Peyer's patch (tissue), 4 donors: ENCODE measurements at places on chromosomes 11 and 22. TPM values are rescaled to one million over a fixed set of nuclear protein-coding genes. Genes with fewer than 3 reads are reported as not detected.

Gene NXPE1
- 14.9 TPM for total RNA-seq

Gene NXPE4
- 3.5 TPM for total RNA-seq

- no peak overlapping the region for H3K4me3 ChIP-seq
- DNase-seq: no peak
- no peaks in the 10 kb centered on the region for H3K36me3 ChIP-seq
- H3K27ac ChIP-seq: no peak overlapping the region
Measured at GRCh38 chr22:19875061-19875530, 20.4 kb upstream of the GNB1L start.

DNA sequence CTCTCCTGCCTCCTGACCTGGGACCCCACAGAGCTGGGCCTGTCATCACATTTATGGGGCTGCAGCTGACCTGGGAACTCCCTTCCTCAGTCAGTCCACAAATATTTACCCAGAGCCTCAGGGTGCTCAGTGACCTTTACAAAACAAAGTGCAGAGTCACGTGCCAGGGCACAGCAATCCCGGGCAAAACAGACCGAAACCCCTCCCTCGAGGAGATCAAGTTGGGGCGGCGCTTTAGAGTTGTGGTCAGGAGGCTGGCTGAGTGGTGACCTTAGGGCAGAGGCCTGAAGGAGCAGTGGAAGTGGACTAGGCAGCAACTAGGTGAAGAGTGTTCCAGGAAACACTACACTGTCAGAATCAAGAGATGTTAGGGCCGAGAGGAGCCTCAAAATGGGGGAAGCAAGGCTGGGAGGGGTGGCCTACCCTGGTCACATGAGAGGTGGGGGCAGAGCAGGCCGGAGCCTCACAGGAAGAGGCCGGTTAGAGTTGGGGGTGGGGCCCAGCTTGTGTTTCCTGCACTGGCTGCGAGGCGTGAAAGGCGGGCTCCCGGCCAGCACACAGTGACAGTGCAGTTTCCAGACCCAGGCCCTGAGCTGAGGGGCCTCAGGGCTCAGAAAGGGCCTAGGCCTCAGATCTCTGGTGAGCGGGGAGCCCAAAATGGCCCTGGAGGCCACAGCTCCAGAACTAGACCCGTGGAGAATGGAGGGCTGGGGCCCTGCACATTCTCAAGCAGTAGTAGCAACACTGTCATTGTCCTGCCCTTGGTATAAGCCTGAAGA, 3.7 kb upstream of the NEAT1 start:
- H3K4me3 ChIP-seq: peak overlapping the region; percentile 61
- DNase-seq: peak; percentile 98
- H3K27ac ChIP-seq: peak overlapping the region; percentile 99
- no peaks in the 10 kb centered on the region for H3K27me3 ChIP-seq
- H3K4me1 ChIP-seq: peaks cover 49% of the 10 kb centered on the region

- no peak overlapping the region for H3K27ac ChIP-seq
- H3K4me1 ChIP-seq: no peaks in the 10 kb centered on the region
- H3K27me3 ChIP-seq: no peaks in the 10 kb centered on the region
- no peaks in the 10 kb centered on the region for H3K36me3 ChIP-seq
- no peak overlapping the region for H3K4me3 ChIP-seq
Measured at GRCh38 chr22:28521451-28521850, 158.2 kb downstream of the TTC28 start.

GRCh38 chr11:44269369-44270351, 40.3 kb downstream of the ALX4 start:
- no peak overlapping the region for H3K4me3 ChIP-seq
- DNase-seq: peak; percentile 37

DNA sequence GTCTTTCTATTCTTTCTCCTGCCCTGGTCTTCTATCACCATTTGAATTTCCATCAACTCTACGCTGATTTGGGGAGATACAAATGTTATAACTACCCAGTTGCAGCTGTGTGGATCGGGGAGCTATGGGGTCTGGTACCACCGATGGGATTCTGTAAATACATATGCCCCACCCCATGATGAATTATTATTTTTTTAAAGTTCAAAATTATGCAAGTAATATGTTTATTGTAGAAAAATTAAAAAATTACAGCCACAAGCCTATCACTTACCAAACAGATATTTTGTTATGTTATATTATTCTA, 52.4 kb upstream of the CLMP start:
- no peaks in the 10 kb centered on the region for H3K4me1 ChIP-seq
- DNase-seq: no peak
- no peaks in the 10 kb centered on the region for H3K27me3 ChIP-seq
- no peak overlapping the region for H3K4me3 ChIP-seq
- H3K27ac ChIP-seq: no peak overlapping the region
- H3K36me3 ChIP-seq: no peaks in the 10 kb centered on the region

GRCh38 chr11:3115321-3115720, 49.8 kb downstream of the OSBPL5 start:
- no peaks in the 10 kb centered on the region for H3K36me3 ChIP-seq
- H3K27me3 ChIP-seq: no peaks in the 10 kb centered on the region
- no peak for DNase-seq
- H3K4me3 ChIP-seq: no peak overlapping the region
- H3K27ac ChIP-seq: no peak overlapping the region
